COR-L47 (cell line): ENCODE measurements at places on chromosomes 1 and 21.

DNA sequence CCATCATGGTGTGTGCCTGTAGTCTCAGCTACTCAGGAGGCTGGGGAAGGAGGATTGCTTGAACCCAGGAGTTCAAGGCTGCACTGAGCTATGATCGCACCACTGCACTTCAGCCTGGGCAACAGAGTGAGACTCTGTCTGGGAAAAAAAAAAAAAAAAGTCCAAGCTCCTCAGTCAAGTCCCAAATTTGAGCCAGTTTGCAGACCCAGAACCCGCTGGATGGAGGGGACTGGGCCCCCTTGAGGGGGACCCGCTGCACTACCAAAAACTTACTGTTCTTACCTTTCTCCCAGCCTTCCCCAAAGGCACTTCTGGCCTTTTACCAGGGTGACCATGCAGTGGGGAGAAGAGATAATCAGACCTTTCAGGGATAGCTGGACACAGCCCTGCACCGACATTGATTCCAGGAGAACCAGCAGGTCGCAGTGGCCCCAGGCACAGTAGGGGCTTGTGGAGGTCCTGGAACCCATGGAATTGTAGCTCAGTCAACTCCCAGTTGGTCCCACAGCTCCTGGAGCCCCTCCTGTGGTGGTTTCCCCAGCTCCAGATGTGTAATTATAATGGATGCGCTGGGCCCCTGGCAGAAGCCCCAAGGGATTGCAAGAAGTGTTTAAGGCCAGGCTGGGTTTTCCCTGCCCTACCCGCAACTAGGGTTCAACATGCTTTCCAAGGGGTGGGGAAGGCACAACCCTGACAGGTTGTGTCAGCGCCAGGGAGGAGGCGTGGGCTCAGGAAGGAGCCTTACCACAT lies 4.1 kb upstream of the WNT9A start:
- DNase-seq: no peak

DNA sequence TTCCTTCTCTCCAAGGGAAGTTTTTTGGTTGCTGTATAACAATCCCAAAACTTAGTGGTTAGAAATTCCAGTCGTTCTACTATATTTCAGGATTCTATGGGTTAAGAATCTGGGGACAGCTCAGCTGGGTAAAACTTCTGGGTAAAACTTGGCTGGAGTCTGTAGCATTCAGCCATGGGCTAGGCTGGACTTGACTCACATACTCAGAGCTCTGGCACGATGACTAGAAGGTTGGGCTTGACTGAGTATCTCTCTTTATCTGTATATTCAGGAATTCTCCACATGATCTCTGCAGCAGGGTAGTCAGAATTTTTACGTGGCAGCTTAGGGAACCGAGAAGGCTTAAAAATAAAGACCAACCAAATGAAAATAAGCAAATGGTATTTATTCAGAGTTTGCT lies 28.2 kb upstream of the HRNR start:
- DNase-seq: no peak

GRCh38 chr1:196649990-196650389 lies 1.9 kb upstream of the CFH start:
- DNase-seq: no peak

GRCh38 chr1:27296773-27297291 lies 25.1 kb upstream of the TMEM222 start:
- DNase-seq: peak; percentile 52
